ENCODE measurements at places on chromosomes 4 and X.

DNA sequence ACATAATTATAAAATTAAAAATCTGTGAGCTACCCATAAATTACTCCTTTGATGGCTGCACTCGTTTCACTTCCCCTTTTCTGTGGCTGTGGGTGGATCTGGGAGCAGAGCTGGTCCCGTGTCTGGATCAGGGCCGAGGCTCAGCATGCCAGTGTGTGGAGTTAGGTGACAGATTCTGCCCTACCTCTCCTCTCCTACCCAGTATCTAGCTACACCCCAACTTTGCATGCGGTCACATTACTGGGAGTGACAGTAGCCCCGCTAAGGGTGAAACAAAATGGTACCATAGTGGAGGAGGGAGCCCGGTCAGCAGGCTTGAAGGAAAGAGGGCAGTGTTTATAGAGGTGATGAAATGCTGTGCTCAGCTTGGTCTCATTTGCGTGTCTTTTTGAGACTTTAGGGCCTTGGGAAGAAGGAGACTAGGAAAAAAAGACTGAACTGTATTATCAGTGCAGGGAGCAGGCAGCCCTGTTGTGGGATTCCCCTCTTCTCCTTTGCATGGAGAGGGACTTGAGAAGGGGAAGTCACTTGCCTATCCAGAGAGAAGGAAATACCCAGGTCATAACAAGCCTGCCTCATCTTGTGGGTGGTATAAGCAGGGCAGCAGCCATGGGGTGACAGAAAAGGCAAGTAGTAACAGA lies 48.4 kb downstream of the ARHGAP10 start:
- no peak for DNase-seq

GRCh38 chrX:118726887-118727685 lies at the start of gene IL13RA1:
Gene IL13RA1 (plus strand): TSS chrX:118727606. CDS start chrX:118727639, 33 bp downstream.
- peak; percentile 82 for DNase-seq

DNA sequence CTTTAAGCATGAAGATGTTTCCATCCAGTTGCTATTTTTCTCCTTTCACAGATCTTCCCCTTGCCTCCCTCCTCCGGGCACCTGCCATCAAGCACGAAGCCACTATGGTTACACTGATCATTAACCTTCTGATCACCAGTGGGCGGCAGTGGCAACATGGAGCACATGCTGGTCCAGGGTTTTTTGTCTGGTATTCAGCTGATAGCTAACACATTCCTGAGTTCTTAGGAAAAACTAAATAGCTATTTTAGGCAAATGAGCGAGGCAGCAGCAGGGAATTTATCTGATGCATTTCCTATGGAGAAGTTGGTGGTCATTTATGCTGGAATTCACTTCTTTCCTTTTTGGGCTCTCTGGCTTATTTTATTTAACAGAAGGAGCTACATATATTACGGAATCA lies 22.9 kb downstream of the SHISA3 start:
- DNase-seq: peak; percentile 54

- DNase-seq: no peak
Measured at GRCh38 chr4:52091801-52092200, 40.7 kb downstream of the SPATA18 start.

- peak; percentile 12 for DNase-seq
Measured at GRCh38 chrX:151359931-151360871, 36.8 kb upstream of the VMA21 start.

- DNase-seq: peak; percentile 63
Measured at GRCh38 chr4:173001571-173001970, 167.0 kb upstream of the GALNT7 start.

GRCh38 chr4:42262701-42263490 lies 110.4 kb upstream of the BEND4 start:
- DNase-seq: no peak

GRCh38 chrX:17298564-17298963 lies 76.4 kb upstream of the NHS start:
- DNase-seq: no peak

GRCh38 chr4:165588534-165589315 lies 209.9 kb downstream of the CPE start:
- no peak for DNase-seq

- DNase-seq: no peak
Measured at GRCh38 chr4:85486425-85487086, 11.6 kb downstream of the ARHGAP24 start.

DNA sequence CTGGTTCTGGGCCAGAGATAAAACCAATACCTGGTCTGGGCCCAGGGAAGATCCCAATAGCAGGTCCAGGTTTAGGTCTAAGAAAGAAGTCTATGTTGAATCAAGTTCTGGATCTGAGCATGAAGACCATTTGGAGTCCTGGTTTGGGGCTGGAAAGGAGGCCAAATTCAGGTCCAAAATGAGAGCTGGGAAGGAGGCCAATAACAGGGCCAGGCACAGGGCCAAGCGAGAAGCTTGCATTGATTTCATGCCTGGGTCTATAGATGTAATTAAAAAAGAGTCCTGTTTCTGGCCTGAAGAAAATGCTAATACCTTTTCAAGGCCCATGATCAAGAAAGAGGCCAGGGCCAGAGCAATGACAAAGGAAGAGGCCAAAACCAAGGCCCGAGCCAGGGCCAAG lies 3.4 kb downstream of the GPRASP1 start:
- DNase-seq: no peak

GRCh38 chr4:122798101-122798500 lies 28.5 kb upstream of the FGF2 start:
- DNase-seq: peak; percentile 97

DNA sequence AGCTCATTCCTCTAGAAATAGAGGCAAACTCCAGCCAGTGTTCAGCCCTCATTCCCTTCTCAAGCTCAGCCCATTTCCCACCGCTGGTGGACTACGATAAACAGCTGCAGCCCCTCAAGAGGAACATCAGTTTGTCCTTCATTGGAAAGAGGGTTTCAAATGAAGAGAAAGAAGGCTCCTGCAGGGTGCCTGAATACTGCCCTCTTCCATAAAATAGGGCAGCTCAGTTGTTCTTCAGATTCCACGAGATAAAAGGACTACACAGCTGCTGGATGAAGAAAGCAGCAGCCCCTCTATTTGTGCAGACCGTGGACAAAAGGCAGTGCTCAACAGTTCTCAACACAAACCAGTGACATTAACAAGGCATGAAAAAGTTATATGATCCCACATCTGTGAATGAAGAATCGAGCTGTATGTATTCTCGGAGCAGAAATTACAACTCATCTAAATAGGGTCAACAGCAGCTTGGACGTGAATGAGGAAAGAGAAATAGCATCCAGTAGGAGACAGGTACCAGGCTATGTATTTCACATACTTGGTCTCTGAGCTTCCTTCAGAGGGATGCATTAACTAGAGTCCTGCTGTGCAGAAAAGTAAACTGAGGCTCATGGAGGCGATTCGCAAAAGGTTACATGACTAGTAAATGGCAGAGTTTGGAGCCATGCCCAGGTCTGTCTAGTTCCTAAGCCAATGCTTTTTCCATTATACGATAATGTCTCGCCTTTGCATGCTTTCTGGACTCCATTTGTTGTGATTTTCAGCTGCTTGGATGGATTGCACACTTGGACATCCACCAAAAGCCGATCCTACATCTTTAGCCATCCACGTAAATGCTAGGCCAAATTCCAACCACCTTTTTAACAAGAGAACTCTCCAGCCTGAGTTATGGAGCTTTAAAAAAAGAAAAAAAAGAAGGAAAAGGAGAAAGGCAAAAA lies 301.2 kb upstream of the PPARGC1A start:
- no peak for DNase-seq

DNA sequence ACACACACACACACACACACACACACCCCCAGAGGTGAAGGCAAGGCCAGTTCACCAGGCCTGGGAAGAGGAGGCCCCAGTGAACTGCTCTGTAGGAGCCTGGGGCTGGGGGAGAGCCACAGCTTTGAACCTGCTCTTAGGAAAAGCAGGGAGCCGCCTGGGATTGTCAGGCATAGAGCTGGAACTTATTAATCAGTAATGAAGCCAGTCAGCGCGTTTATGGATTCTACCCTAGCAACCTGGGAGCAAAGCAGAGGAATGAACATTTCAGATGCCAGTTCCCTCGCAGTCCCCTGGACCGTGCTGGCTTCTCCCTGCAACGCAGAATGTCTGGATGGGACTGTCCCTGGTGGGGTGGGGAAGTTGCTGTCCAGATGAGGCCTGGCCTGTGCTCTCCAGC lies 45.3 kb upstream of the DDX3X start:
- no peak for DNase-seq

GRCh38 chr4:612749-613125 lies 12.6 kb upstream of the PDE6B start:
- DNase-seq: no peak

GRCh38 chrX:69221239-69222102 lies 56.2 kb upstream of the PJA1 start:
- DNase-seq: no peak

DNA sequence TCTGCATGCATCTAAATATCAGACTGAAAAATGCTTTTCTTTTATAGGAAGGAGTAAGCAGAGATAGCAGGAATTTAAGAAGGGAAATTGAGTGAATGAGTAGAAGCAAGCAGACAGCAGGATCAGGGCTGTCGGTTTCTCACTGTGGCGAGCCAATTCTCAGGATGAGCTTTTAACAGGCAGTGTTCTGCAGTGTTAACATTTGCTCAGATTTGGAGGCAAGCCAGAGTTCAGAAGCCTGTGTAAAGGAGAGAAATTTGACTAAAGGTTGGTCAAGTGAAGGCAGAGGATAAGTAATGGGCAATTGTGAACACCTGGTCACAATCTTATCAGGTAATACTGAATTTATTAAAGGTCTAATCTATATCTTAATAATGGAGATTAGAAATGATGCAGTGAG lies 133.3 kb upstream of the MAGEB16 start:
- no peak for DNase-seq

DNA sequence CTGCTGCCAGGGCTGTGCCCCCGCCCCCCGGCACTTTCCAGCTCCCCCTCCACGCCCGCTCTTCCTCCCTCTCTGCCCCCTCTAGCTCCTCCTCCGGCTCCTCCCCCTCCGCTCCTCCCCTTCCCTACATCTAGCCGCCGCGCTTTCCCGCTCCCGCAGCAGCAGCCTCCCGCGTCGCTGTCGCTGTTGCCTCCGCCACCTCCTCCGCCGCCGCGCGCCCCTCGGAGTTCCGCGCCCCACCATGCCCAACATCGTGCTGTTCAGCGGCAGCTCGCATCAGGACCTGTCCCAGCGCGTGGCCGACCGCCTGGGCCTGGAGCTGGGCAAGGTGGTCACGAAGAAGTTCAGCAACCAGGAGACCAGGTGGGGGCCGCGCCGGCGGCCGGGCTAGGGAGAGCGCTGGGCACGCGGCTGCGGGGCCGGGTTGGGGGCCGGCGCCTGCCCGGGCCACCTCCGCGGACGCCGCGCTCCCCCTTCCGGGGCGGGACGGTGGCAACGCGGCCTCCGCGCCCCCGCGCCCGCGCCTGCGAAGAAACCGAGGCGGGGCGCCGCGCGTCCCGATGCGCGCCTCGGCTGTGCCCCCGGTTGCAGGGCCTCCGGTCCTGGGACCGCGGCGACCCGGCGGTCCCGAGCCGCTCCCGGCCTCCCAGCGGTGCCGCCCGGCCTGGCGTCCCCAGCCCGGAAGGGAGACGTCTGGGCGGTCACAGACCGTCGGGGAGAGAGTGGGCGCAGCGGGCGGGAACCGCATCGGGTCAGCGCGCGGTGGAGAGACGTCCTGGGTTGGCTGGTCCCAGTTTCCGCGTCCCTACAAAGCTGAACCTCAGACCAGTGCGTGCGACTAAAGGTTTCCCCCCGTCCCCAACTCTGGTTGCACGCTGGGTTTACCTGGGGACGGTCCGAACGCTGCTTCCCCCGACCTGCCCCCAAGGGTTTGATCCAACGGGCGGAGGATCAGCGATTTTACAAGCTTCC lies at the start of gene PRPS2:
PRPS2 (plus strand) TSS at position 156 of the 972 bp plus-strand sequence; CDS start at position 242, 86 bp downstream.
- peak; percentile 55 for DNase-seq

DNA sequence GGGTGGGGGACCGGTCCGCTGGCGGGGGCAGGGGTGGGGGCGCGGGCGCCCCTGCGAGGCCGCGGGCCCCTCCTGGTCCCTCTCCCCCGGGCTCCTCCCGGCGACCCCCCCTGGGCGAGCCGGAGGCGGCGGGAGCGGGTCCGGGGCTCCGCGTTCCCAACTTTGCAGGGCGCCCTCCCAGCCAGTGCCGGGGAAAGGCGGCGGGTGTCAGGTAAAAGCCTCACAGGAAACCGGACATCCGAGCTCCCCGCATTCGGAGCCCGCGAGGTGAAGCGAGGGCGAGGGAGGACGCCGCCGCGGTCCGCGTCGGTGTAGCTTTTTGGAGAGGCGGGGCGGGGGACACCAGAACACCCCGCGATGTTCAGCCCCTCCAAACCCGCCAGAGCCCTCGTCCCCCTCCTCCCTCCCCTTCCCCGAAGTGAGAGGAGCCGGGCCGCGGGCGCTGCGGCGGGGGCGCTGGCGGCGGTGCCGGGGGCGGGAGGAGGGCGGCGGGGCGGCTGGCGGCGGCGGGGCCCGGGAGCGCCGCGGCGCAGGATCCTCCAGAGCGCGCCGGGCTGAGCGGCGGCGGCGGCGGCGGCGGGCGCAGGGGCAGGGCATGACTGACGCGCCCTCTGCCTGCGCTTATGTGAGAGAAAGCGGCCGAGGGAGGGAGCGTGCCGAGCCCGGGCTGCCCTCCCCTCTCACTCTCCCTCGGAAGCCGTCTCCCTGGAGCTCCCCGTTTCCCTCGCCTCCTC lies at the start of gene VEGFC:
VEGFC (minus strand) TSS at position 597 of the 734 bp plus-strand sequence. CDS start 611 bp downstream, outside the sequence.
- DNase-seq: peak; percentile 88

GRCh38 chr4:8537041-8537461 lies 43.1 kb upstream of the GPR78 start:
- peak; percentile 88 for DNase-seq

- DNase-seq: no peak
Measured at GRCh38 chr4:14277505-14277904, 650.0 kb upstream of the BOD1L1 start.

DNA sequence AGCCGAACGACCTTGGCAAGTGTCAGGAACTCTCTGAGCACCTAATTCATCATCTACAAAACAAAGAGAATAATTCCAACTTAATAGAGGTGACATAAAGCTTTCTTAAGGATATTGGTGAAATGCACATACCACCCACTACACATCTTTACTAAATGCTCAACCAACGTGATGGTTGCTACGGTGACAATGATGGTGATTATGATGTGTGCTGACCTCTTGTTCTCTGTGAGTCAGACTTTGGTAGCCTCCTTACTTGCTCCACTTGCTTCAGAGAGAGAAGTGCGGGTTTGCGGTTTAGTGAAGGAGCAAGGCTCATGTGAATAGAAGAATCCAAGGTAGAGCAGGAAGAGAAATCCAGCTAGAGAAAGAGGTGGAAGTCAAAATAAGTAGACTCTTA lies 52.8 kb upstream of the CLNK start:
- no peak for DNase-seq

GRCh38 chr4:151887816-151888180 lies 127.0 kb upstream of the GATB start:
- DNase-seq: no peak

GRCh38 chr4:26812049-26812714 lies 48.5 kb upstream of the STIM2 start:
- DNase-seq: no peak

- no peak for DNase-seq
Measured at GRCh38 chr4:108263057-108263456, 94.3 kb upstream of the LEF1 start.

DNA sequence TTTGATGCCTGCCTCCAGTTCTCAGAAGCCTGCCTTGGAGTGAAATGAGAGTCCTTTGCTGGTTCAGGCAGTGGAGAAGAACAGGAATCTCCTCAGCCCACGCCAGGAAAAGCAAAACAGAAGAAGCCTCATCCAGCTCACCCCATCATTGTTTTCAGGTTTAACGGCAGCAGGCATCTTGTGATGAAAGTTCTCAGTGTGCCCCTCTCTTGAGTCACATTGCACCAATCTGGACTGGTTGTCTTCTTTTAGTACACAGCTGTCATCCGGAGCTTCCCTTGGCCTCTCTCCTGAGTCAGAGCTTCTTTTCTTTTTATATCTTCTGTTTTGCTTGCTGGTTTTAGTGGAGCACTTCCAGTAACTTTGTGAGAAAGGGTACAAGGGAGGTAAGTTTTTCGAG lies 50.9 kb downstream of the TSPAN7 start:
- DNase-seq: no peak
